Endothelial cell of umbilical vein (primary cell): ENCODE measurements at places on chromosomes 11 and 22. TPM values are rescaled to one million over a fixed set of nuclear protein-coding genes. Genes with fewer than 3 reads are reported as not detected.

GRCh38 chr22:33062361-33062760 is 4.2 kb upstream of the SYN3 start:
- DNase-seq = no peak

GRCh38 chr11:70002433-70002832 is 75.7 kb upstream of the ANO1 start:
- DNase-seq = no peak

DNA sequence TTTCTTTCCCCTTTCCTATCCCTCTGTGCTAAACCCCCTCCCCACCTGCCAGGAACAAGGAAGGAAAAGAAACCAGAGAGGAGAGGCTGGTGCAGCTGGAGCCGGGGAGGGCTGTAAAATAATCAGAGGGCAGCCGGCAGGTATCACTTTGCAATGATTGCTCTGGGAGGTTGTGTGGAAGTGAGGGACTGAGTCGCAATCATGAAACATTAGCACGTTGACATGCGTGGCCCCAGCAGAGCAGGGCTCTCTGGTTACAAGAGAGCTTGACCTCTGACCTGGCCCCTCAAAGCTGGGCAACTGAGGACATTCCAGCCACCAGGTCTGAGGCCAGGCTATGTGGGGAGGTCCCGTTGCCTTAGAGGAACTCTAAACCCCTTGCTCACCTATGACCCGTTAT is 170.8 kb upstream of the BDNF start:
- DNase-seq = no peak

DNA sequence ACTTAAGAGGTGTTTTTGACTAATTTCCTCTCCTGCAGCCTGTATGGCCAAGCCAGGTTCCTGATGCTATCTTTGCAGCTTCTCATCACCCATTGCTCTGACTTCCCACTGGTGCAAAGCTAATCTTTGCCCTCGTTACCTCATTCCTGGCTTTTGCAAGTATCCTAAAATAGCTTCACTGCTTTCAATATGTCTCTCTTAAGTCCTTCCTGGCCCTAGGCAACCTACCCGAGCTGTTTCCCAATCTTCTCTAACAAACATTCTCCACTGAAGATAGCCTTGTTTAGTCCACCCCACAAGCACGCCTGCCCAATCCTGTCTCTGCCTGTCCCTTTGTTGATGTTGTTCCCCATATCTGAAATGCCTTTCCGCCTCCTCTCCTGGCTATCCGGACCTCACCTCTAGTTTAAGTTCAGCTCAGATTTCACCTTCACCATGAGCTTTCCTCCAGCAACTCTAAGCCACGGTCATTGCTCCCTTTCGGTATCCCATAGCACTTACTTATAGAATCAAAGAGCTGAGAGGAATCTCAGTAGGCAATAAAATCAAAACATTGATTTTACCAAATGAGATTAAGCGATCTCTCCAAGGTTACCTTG is 30.1 kb upstream of the CECR2 start:
- DNase-seq = no peak

DNA sequence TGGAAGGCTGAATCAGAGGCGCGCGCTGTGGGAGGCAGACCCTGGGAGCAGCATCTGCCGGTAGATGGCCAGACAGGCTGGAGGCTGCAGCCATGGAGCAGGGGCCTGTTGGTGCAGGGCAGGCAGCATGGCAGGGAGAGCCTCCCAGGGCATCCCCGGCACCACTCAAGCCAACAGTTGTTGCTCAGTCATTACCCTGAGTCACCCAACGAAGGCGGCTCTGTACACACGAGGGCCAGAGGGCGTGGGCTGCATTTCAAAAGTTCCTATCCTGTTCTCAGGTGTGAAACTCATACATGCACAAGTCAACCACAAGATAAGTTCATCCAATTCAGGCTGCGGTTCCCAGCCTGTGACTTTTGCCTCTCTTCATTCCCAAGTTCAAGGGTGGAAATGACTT is 2.6 kb downstream of the ANO1 start:
- no peak for DNase-seq

- DNase-seq = peak; percentile 49
Measured at GRCh38 chr11:73760135-73760678, 667 bp downstream of the RAB6A start.

DNA sequence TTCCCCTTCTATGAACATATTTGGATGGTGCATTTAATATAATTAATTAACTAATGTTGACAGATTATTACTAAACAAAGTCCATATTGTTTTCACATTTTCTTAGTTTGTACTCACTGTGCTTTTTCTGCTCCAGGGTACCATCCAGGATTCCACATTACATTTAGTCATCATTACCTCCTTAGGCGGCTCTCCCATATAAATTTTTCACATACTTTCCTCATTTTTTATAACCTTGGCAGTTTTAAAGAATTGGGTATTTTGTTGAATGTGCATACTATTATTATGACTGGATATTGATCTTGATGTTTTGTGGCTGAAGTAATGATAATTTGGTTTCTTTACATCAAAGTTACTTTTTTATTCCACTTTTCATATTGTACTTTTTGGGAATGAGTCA is 755.6 kb upstream of the ANO3 start:
- DNase-seq = no peak

GRCh38 chr11:128608746-128609407 is 21.5 kb upstream of the ETS1 start:
- DNase-seq = no peak

DNA sequence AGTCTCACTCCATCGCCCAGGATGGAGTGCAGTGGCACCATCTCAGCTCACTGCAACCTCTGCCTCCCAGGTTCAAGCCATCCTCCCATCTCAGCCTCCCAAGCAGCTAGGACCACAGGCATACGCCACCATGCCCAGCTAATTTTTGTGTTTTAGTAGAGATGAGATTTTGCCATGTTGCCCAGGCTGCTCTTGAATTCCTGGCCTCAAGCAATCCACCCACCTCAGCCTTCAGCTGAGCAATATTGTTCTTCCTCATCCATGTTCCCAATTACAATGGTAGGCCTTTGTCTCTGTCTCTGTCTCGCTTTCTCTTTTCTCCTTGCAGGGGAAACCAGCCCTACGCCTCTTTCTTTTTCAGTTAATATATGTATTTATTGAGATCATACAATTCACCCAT is 10.3 kb downstream of the HSPA8 start:
- DNase-seq = no peak

Gene C22orf15
- polyA plus RNA-seq = 0.86 and 0.94 TPM in 2 replicates

Gene TXN2
- 170 and 183 TPM in 2 replicates for polyA plus RNA-seq

Gene OR4D5
- not detected in 2 replicates for polyA plus RNA-seq
